ENCODE measurements at places on chromosomes 6 and 20.

- DNase-seq: no peak
Measured at GRCh38 chr6:91994787-91995186, 1407.9 kb upstream of the MAP3K7 start.

DNA sequence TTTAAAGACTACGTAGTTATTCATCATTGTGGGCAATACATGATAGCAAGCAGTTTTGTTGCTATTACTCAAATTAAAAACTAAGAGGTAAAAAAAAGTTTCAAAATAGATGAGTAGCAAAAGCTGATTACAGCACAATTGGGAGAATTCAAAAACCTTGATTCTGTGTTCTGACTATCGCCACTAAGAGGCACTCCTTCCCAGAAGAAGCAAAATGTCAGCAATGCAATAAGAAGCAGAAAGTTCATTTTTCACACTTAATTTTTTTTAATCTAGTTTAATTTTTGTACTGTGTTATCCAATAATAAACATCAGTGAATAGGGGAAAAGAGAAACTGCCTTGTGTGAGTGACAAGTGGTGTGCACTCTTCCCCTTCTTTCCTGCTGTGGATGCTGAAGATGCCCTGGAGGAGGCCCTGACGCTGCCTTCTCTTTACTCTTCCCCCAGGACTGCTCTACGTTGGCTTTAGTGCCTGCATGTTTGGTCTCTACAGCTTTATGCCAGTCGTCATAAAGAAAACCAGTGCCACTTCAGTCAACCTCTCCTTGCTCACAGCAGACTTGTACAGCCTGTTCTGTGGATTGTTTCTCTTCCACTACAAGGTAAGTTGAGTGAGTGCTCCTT lies 263.2 kb upstream of the PLN start:
- DNase-seq: no peak

DNA sequence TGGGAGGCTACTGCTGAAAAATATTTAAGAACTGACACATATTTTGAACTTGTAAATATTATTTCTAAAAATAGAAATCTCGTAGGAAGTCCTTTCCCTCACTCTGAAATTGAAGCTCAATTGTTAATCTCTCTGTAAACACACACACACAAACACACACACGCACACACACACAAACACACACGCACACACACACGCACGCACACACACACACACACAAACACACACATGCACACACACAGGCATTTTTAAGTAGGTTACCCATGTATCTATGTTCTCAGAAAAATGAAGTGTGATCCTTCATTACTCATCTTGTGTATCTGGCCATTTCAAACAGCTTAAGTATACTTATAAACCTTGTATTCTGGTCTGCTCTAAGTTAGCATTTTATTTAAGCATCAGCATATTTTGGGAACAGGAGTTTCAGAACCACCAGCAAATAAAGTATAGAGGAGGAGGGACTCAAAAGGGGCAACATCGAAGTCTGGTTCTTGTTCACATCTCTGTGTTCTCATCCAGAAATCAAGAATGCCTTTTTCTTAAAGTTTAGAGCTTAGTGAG lies 11.6 kb downstream of the CCN6 start:
- DNase-seq: no peak

- peak; percentile 91 for DNase-seq
Measured at GRCh38 chr6:149566410-149567193, 427 bp downstream of the GINM1 start.

- no peak for DNase-seq
Measured at GRCh38 chr6:21085211-21085610, 508.3 kb upstream of the SOX4 start.

- no peak for DNase-seq
Measured at GRCh38 chr6:164962805-164963204, 346.6 kb downstream of the C6orf118 start.

DNA sequence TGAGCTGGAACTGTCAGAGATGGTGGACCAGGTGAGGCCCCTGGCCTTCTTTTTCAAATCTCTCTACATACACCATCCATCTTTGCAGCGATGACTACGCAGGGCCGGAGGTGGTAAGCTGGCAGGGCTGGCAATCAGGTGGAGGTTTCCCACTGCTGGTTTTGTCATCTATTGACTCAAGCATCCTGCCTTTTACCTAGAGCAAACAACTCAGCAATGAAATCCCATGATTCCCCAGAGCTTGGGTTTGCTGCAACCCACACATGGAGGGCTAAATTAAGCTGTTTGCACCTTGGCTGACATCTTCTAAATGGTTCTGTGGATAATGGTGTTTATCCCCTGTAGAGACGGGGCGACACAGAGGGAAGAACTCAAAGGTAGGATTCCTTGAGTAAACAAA lies 170.2 kb downstream of the SCP2D1 start:
- DNase-seq: no peak

GRCh38 chr6:90463359-90463758 lies 123.5 kb downstream of the MAP3K7 start:
- DNase-seq: no peak

- peak; percentile 7 for DNase-seq
Measured at GRCh38 chr6:76684875-76685274, 612.4 kb upstream of the IMPG1 start.

- DNase-seq: no peak
Measured at GRCh38 chr6:112206110-112206458, 48.3 kb downstream of the LAMA4 start.

GRCh38 chr6:140178520-140178919 lies 804.1 kb upstream of the CITED2 start:
- DNase-seq: no peak

- DNase-seq: peak; percentile 90
Measured at GRCh38 chr6:44219053-44219814, 2.5 kb downstream of the MYMX start.

GRCh38 chr6:20402342-20403069 lies 827 bp downstream of the E2F3 start:
- DNase-seq: peak; percentile 38

- no peak for DNase-seq
Measured at GRCh38 chr6:1317302-1317815, 5.5 kb downstream of the FOXQ1 start.

GRCh38 chr20:11826334-11826733 lies 91.4 kb upstream of the BTBD3 start:
- no peak for DNase-seq

- DNase-seq: no peak
Measured at GRCh38 chr20:41063442-41063841, 34.8 kb downstream of the TOP1 start.

GRCh38 chr6:105799056-105799455 lies 287.1 kb upstream of the PRDM1 start:
- peak; percentile 57 for DNase-seq

GRCh38 chr20:32858701-32859372 lies at the start of gene EFCAB8:
Gene EFCAB8 (plus strand): TSS chr20:32858923. CDS start chr20:32863793, 4,870 bp downstream.
- no peak for DNase-seq

DNA sequence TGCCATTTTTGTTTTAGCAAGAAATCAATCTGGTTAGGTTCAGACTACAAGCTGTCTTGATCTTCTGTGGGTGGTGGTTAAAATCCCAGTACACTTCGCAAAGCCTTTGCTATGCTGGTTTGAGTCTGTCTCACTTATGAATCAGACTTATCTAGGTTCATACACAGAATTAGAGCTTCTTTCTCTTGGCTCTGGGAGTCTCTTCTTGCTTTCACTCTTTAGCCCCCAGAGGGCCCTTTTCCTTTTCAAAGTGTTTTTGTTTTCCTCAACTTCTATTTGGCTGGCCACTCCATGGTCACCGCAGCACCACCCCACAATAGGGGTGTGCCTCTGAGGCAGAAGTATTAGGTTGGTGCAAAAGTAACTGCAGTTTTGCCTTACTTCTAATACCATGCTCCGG lies 21.3 kb downstream of the ECI2 start:
- no peak for DNase-seq

GRCh38 chr20:40571639-40572038 lies 117.4 kb downstream of the MAFB start:
- DNase-seq: peak; percentile 24

GRCh38 chr6:87636315-87636714 lies 46.4 kb downstream of the ORC3 start:
- DNase-seq: no peak

DNA sequence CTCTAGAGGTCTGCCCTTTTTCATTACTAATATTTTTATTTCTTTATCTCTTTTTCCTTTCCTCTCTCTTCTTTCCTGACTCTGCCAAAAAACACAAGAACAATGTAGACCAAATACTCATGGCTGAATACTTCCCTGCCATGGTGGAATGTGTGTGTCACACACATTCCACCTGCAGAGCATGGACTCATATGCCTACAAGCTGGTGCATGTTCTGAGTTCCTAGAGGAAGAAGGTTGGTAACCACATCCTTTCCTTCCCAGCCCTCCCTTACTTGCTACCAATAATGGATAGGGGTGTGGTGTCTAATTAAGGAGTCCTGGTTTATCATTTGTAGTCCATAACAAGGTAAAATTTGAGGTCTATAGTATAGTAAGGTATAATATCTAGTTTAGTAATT lies 15.2 kb upstream of the CST9L start:
- no peak for DNase-seq

DNA sequence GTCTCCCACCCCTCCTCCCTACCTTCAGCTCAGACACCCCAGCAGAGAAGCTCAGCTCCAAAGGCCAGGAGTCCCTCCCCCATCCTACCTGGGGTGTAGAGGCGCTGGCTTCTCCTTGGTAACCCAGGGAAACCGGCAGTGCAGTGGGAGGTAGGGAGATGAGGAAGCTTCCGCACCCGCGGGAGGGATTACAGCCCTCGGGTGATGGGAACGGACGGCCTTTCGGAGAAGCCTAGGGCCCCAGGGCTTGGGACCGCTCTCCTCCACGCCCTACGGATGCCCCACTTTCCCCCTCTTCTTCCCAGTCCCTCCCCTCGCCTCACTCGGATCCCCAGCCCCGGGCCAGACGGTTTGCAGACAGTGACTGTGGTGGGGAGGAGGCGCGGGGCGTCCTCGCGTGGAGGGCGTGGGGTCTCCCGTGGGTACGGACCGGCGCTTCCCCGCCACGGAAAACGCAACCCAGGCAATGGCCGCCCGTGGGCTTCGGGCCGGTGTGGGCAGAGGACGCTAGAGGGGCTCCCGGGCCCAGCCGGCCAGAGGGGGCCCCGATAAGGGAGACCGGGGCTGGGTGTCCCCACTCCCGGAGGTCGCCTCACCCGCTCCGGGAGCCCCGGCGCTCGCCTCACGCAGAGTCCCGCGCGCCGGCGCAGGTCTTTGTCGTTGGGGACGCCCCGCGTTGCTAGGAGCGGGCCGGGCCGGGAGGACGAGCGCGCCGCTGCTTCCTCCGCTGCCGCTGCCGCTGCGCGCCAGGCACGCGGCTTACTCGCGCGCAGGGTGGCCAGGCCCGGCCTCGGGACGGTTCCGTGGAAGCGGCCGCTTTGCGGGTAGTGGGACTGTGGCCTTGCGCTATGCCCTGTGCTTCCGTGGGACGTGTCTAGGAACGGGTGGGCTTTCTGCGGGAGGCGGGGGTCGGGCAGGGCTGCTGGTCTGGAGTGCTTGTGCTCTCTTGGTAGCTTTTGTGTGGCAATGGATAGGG lies 15.8 kb downstream of the AARS2 start:
- peak; percentile 4 for DNase-seq

- no peak for DNase-seq
Measured at GRCh38 chr20:37417617-37418467, 71.9 kb downstream of the SRC start.

- no peak for DNase-seq
Measured at GRCh38 chr6:98639089-98639635, 195.2 kb upstream of the POU3F2 start.

- DNase-seq: no peak
Measured at GRCh38 chr6:46302176-46302575, 131.4 kb upstream of the ENPP5 start.

DNA sequence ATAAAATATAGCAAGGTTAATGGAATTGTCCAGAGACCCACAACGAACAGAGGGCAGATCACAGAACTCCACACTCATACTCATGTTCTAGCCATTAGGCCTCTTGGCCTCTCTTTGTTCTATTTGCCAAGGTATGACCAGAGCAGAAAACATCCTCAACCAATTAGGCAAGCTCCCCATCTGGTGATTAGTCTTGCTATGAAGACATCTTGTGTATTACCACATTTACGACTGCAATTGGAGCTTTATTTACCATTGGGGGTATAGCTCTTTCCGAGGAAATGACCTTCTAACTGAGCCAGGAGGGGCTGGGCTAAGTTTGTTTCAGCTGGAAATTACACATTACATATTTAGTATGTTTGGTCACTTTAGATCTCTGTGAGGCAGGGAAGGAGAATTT lies 593.9 kb downstream of the CD109 start:
- DNase-seq: no peak

Measured in muscle of back (tissue), 13 donors.